ENCODE measurements at places on chromosomes 11 and 22.
A peak's percentile ranks its signal among the peaks of the same experiment; 100 is the strongest.

DNA sequence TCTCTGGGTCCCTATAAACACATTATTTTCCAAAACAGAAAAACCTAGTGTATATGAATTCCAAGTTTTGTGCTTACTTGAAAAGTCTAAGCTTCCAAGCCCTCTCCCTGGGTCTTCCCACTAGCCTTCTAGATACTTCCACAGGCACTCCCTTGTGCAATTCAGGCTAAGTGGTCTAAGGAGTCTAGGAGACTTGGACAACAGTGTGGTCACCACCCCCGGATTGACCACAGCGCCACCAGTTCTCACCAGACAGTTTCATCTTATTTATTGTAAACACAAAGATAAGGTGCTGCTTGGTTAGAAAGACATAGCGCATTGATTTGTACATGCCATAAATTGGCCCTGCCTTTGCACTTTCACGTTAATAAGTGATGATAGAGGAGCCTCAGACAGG is 623.9 kb downstream of the OPCML start:
- DNase-seq = no peak

DNA sequence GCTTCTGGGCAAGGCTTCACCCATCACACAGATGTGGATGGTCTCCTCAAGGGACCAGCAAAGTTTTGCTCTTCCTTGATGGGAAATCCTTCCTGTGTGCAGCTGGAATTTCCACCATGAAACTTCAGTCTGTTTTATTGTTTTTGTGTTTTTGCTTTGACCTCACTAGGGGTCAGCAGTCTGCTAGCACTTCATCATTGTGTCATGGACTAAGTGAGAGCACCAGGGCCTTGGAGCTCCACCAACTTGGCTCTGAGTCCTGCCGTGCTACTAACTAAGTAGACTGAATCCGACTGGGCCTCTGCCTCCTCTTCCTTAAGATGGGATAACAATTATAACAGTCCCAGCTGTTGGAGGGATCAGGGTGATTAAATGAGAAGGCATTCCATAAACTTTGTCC is 305.8 kb upstream of the NCAM1 start:
- DNase-seq = no peak

GRCh38 chr22:49692499-49693225 is 135.0 kb downstream of the BRD1 start:
- DNase-seq = no peak

GRCh38 chr22:30005213-30005857 is 74.9 kb upstream of the HORMAD2 start:
- peak; percentile 3 for DNase-seq

- no peak for DNase-seq
Observed at GRCh38 chr11:19768815-19769214, 56.2 kb downstream of the NAV2 start.

GRCh38 chr11:77446911-77447629 is 26.8 kb downstream of the PAK1 start:
- DNase-seq = no peak

DNA sequence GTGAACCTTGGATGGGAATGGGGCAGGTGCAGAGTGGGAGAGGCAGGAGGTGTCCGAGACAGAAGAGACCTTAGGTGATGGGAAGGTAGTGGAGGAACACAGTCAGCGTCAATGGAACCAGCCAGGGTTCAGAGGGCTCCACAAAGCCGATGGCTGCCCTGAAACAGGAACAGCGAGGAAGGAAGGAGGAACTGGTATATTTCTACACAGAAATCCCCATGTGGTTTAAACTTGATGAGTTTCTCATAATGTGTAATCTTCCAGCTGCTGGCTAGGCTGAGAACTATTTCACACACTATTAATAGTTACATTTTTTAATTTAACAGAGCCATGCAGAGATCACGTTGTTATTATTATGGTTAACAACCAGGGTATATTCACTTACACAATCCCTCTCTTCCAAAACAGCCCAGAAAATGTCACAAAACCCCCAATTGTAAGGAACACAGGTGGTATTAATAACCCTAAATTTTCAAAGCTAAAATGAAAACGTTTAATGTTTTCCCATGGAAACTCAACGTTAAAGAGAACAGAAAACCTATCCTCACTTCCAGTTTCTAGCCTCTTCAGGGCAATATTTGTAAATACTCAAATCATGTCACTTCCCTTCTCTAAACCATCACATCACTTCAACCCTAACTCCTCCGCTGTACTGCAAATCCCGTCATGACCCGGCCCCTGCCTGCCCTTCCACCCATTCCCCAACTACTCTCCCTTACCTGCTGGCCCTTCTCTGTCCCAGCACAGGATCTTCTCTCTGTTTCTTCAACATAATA is 74.5 kb upstream of the ARFGAP3 start:
- no peak for DNase-seq

DNA sequence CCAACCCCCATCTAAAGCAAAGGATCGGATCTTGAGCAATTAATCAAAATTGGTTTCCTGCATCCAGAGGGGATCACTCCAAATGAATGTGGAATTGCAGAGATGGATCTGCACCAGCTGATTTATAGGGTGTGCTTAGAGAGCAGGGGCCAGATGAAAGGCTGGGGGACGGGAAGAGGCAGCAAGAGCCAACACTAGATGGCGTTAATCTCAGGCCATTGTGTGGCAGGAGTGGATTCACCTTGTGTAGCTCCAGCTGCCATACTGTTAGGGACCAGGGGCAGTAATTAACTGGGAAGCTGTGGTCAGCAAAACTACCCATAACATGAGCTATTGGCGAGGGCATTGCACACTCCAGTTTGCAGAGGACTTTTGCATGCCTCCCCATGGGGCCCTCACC is 35.6 kb downstream of the SERPINH1 start:
- DNase-seq = peak; percentile 39

DNA sequence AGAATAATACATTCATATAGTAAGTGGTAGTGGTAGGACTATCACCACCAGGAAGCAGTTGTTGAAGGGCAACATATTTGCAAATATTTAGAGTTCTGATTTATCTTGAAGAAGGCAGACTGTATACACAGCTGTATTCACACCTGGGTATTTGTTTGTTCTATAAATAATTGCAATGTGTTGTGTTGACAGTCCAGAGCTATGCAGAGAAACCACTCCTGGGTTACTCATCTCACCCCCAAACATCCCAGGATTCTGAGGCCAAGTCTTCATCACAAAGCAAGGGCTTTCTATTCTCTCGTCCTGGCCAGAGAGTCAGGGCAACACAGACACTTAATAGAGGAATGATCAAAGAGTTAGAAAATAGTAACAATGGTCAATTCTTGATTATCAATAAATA is 102.1 kb upstream of the FAT3 start:
- peak; percentile 8 for DNase-seq

GRCh38 chr11:72753341-72754148 is 1.3 kb upstream of the ARAP1 start:
- DNase-seq = no peak

GRCh38 chr11:67486481-67487195 is 3.8 kb downstream of the AIP start:
- DNase-seq = no peak

- peak; percentile 34 for DNase-seq
Observed at GRCh38 chr22:31148953-31149627, 8.8 kb upstream of the PLA2G3 start.

- no peak for DNase-seq
Observed at GRCh38 chr11:120229451-120230424, 10.2 kb upstream of the POU2F3 start.

- no peak for DNase-seq
Observed at GRCh38 chr11:8759634-8760033, 77.0 kb downstream of the RPL27A start.

DNA sequence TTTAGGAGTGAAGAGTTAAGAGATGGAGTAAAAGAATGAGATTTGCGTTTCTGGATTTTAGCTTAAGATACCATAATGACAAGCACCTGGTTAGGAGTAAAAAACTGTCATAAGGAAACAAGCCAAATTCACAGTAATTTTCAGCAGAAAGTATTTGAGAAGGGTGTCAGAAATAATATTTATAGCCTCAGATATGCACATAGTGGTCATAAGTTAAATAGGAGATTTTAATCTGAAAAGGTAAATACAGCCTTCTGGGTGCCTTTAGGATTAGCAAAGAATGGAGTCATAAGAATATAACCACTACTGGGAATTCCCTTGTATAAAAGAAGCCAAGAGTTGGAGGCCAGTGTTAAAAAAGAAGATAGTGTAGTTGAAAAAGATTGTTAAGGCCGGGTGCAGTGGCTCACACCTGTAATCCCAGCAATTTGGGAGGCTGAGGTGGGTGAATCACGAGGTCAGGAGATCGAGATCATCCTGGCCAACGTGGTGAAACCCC is 160.1 kb downstream of the SWAP70 start:
- DNase-seq = no peak

DNA sequence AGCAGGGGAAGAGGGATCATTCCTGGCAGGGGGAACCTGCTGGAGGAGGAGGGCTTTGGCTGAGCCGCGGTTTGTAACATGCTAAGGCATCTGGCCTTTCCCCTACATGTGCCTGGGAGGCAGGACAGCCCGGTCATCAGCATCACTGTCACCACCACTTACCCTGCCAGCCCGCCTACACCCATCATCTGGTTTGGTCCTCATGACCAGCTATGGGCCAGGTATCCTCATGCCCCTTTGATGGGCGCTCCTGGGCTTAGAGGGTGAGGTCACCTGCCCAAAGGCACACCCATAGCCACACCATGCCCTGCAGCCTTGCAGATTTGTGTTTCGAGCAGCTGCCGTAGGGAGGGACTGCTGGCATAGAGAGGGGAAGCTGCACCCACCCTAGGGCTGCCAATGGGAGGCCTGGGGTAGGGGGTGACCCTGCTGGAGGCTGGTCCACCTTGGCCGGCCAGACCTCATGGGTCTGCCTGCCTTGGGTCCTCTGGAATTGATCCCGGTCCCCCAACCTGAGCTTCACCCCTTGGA is 2.6 kb downstream of the MRGPRF start:
- DNase-seq = no peak

- DNase-seq = no peak
Observed at GRCh38 chr11:60786811-60787567, 1.9 kb downstream of the MS4A10 start.

- DNase-seq = no peak
Observed at GRCh38 chr22:19679522-19680101, 34.7 kb upstream of the SEPTIN5 start.

GRCh38 chr11:45617871-45618601 is 47.4 kb downstream of the CHST1 start:
- no peak for DNase-seq

GRCh38 chr11:135062994-135063393 is 651.0 kb upstream of the B3GAT1 start:
- DNase-seq = no peak

DNA sequence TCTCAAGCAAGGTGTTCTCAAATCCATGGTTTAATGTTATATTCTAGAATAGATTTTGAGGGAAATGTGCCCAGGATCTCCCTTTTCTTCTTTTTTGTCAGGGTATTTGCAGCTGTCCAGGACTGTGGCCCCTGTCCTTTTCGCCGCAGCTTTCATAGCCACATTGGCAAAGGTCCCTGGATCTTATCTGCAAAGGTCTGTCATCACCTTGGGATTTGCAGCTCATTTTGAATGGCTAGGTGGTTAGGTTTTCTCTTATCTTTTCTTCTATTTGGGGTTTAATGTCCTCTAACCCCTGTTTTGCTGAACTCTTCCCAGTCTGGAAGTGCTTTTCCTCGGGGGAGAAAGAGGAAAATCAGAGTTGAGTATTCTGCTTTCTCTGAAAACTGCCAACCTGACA is 11.7 kb upstream of the C1QTNF4 start:
- DNase-seq = no peak

DNA sequence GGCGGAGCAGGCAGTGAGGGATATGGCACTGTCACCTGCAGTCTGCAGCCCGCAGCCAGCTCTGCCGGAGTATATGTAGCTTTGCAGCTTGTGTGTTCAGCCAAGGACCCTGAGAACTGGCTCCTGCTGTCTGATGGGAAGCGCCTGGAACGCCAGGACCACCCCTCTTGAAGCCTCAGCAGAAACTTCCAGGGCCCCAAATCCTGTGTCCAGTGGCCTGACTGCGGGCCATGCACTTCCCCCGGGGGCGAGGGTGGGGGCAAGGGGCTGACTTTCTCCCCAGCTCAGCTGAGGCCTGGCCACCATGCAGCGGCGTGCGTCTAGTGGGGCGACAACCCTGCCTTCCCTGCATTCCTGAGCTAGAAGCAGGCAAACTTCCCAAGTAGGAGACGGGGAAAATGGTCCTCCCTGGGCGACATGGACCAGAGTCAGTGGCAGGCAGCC is 32.3 kb downstream of the PISD start:
- no peak for DNase-seq

GRCh38 chr22:30816413-30816812 is 121.7 kb downstream of the OSBP2 start:
- DNase-seq = no peak

DNA sequence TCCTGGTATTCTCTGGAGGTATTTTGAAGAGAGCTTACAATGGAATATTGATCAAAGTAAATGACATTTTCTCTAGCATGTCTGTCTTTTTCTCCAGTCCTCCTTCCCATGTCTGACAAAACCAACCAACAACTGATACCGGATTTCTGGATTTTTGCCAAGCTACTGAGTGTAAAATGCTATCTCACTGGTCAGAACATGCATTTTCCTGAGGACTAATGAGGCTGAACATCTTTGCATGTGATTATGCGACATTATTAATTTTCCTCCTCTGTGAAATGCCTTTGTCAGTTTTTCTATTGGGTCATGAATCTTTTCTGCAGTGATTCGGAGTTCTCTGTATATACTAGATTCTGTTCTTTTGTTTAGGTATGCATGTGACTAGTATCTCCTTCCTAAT is 51.4 kb downstream of the CDON start:
- DNase-seq = no peak

GRCh38 chr11:78922859-78923625 is 348.4 kb upstream of the NARS2 start:
- DNase-seq = no peak

GRCh38 chr11:124409906-124410305 is 11.1 kb upstream of the OR8B3 start:
- DNase-seq = no peak

GRCh38 chr11:76181371-76181770 is 24.9 kb downstream of the WNT11 start:
- no peak for DNase-seq

DNA sequence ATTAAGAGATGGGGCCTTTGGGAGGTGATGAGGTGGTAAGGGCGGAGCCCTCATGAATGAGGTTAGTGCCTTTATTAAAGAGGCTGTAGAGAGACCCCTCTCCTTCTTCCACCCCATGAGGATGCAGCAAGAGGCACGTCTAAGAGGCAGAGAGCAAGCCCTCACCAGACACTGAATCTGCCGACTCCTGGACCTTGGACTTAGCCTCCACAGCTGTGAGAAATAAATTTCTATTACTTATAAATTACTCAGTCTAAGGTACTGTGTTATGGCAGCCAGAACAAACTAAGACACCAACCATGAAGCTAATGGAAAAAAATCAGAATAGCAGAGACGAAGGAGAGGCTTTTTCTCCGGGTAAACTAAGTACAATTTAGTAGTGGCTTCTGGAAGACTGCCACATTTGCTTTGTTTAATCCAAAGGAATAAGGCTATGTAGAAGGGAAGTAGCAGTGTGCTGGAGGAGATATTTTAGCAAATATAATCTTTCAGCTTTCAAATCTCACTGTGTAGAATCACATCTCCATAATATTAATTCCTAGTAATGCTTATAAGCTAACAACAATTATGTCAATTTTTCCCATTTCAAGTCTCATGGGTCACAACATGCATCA is 12.3 kb upstream of the SIK2 start:
- no peak for DNase-seq

Data from NCI-H748 treated with DMSO at 0.1 percent for 48 hours (cell line).